ENCODE measurements at places on chromosomes 3 and 15.

DNA sequence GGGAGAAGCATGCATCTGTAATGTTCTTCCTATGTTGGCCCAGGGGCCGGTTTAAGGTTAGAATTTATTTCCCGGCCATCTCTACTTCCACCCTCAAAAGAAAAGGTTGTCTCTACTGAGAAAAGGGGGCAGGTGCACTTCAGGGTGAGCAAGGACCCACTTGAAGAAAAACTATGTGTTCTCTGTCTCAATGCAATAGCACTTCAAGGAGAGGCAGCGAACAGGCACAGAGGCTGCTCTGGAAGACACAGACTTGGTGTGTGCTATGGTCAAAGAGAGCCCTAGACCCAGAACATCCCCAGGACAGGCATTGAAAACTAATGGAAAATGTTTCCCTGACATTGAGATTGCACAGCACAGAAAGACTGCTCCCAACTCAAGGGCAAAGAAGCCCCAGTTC, 7.6 kb downstream of the MINDY4B start:
- no peak overlapping the region for H3K27ac ChIP-seq
- no peak overlapping the region for H3K4me3 ChIP-seq
- H3K27me3 ChIP-seq: no peaks in the 10 kb centered on the region

GRCh38 chr15:93895976-93896770, 335.2 kb upstream of the MCTP2 start:
- H3K27me3 ChIP-seq: no peaks in the 10 kb centered on the region
- H3K27ac ChIP-seq: no peak overlapping the region
- H3K4me3 ChIP-seq: no peak overlapping the region
- no peaks in the 10 kb centered on the region for H3K36me3 ChIP-seq
- DNase-seq: no peak
- no peaks in the 10 kb centered on the region for H3K4me1 ChIP-seq

- H3K4me3 ChIP-seq: no peak overlapping the region
- H3K4me1 ChIP-seq: peaks cover 23% of the 10 kb centered on the region
- no peak for DNase-seq
- peaks cover 48% of the 10 kb centered on the region for H3K36me3 ChIP-seq
These were observed 11.2 kb downstream of the TNFSF10 start for GRCh38 chr3:172511783-172512762.

DNA sequence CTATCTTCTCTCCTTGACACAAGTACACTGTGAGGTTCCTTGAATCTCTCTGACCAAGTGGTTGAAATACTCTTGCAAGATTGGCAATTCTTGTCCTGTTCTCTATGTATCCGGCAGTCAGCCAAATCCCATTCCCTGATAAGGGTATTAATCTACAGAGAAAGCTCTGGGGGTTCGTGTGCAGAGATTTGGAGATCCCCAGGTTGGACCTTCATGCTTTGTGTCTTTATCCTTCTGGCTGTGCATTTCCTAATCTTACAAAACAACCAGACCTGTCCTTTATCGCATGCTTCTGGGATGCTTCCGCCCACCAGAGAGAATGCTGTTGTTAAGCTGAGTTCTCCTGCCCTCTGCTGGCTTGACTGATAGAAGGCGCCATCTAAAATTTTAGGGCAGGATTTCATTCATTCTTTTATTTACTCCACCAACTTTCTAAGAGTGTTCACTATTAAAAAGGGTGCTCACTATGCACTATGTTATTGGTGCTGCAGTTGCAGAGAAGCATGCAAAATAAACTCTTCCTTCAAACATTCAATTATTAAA, 8.6 kb upstream of the SST start:
- peak; percentile 28 for DNase-seq
- no peaks in the 10 kb centered on the region for H3K27me3 ChIP-seq
- no peaks in the 10 kb centered on the region for H3K36me3 ChIP-seq
- no peak overlapping the region for H3K4me3 ChIP-seq

DNA sequence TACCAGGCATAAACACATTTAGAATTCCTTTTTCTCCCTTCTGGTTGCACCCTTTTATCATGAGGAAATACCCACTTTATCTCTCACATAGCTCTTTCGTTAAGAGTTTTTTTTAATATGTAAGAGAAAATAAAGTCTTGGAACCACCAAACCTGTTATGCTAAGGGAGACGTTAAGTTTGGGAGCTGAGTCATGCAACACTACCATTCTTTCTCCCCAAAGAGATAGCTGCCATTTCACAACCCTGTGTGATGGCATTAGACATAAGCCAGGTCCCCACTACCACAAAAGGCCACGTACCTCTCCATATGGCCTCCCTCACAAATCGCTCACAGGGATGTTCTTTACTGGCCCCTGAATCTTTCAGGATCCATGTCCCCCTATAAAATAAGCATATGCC, 7.6 kb upstream of the NIPA1 start:
- no peaks in the 10 kb centered on the region for H3K36me3 ChIP-seq
- no peak for DNase-seq
- H3K27me3 ChIP-seq: no peaks in the 10 kb centered on the region

DNA sequence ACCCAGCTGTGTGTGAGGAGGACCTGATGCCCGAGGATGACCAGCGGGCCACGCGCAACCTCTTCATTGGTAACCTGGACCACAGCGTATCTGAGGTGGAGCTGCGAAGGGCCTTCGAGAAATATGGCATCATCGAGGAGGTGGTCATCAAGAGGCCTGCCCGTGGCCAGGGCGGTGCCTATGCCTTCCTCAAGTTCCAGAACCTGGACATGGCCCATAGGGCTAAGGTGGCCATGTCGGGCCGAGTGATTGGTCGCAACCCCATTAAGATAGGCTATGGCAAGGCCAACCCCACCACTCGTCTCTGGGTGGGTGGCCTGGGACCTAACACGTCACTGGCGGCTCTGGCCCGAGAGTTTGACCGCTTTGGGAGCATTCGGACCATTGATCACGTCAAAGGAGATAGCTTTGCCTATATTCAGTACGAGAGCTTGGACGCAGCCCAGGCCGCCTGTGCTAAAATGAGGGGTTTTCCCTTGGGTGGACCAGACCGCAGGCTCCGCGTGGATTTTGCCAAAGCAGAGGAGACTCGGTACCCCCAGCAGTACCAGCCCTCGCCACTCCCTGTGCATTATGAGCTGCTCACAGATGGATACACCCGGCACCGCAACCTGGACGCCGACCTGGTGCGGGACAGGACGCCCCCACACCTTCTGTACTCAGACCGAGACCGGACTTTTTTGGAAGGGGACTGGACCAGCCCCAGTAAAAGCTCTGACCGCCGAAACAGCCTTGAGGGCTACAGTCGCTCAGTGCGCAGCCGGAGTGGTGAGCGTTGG, 1.5 kb downstream of the RBM15B start:
- no peaks in the 10 kb centered on the region for H3K27me3 ChIP-seq
- no peak for DNase-seq
- peaks cover 78% of the 10 kb centered on the region for H3K36me3 ChIP-seq
- no peak overlapping the region for H3K27ac ChIP-seq
- peak overlapping the region; percentile 58 for H3K4me3 ChIP-seq

GRCh38 chr3:161838021-161838420, 341.4 kb downstream of the OTOL1 start:
- no peak overlapping the region for H3K4me3 ChIP-seq
- no peaks in the 10 kb centered on the region for H3K27me3 ChIP-seq
- no peak for DNase-seq
- H3K36me3 ChIP-seq: no peaks in the 10 kb centered on the region
- no peak overlapping the region for H3K27ac ChIP-seq

DNA sequence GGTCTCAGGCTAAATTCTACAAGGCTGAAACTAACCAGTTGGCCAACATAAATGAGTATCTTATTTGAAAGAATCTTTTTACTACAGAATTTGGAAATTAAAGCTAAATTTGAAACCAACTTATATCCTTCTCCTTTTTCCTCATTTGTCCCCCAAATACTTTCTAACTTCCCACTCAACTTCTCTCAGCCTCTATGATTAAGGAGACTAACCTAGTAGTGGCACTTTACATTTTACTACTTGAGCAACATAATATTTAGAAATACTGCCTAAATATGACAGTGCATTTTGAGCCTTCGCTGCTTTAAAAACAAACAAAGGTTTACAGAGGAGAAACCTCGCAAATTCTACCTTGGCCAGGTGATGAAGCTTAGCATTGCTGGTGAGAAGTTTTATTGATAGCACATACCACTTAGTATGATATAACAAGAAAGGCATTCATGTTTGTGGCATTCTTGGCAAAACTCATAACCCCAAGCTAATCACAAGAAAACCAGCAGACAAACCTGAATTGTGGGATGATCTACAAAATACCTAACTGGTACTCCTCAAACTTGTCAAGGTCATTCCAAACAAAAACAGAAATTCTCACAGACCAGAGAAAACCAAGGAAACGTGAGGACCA, 432.1 kb upstream of the CFAP20DC start:
- no peaks in the 10 kb centered on the region for H3K27me3 ChIP-seq
- DNase-seq: no peak
- H3K4me3 ChIP-seq: no peak overlapping the region
- H3K36me3 ChIP-seq: no peaks in the 10 kb centered on the region

DNA sequence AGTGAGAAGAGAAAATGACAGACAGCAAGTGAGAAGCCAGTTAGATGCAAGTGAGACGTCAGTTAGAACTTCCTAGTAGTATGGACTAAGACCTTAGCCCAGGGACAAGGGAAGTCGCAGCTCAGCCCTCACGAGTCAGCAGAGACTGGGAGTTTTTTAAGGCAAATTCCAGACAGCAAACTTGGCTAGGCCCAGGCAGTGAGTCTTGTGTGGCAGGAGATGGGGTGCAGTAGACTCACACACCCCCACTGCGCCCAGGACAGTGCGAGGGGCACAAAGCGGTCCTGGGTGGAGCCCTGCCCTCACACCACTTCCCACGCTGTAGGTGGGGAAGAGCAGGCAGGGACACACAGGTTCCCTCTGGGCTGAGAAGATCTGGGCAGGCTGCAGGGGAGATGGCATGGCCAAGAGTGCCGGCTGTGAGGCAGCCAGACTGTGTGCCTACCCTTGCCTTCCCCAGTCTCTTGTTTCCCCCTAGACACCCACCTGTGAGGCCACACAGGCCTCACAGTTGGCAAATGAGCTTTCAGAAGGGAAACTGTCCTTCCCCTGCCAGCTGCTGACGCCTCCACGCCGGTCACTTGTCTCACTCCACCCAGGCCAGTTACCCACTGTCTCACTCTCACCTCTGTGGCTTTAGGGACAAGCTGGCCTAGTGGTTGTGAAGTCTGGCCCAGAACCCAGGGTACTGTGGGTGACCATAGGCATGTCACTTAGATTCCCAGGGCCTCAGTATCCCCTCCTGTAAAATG, 13.7 kb upstream of the PRKCD start:
- H3K36me3 ChIP-seq: no peaks in the 10 kb centered on the region
- H3K4me1 ChIP-seq: peaks cover 18% of the 10 kb centered on the region
- DNase-seq: no peak
- H3K4me3 ChIP-seq: no peak overlapping the region
- H3K27ac ChIP-seq: no peak overlapping the region

- no peak for DNase-seq
- H3K27ac ChIP-seq: no peak overlapping the region
- H3K27me3 ChIP-seq: no peaks in the 10 kb centered on the region
- H3K36me3 ChIP-seq: no peaks in the 10 kb centered on the region
These were observed 123.3 kb downstream of the NFKBIZ start for GRCh38 chr3:101972430-101973162.

DNA sequence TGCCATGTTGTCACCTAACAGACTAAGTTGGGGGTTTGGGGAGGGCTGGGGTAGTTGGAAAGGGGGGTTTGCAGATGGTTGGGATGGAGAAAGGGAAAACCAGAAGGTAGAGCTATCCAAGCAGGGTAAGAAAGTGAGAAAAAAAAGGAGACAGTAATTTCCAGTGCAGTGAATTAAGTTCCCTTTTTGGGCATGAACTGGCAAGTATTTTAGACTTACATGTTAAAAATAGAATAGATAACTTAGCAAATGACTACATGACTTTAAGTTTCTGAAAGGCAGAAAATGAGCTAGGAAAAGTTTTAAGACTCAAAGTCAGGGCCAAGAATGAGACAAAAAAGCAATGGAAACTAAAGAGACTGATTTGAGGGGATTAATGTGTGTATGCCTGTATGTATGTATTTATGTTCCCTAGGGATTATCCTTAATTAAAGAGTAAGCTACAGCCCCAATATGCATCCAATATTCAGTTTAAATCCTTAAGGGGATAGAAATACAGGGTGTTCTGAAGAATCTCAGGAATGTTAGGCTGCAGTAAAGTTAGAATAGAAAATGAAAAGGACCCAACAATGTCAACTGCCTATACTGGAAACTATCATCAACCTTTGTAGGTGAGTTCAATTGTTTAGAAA, 285.2 kb upstream of the MME start:
- no peaks in the 10 kb centered on the region for H3K4me1 ChIP-seq
- no peaks in the 10 kb centered on the region for H3K27me3 ChIP-seq
- H3K27ac ChIP-seq: no peak overlapping the region
- no peak overlapping the region for H3K4me3 ChIP-seq
- no peaks in the 10 kb centered on the region for H3K36me3 ChIP-seq

DNA sequence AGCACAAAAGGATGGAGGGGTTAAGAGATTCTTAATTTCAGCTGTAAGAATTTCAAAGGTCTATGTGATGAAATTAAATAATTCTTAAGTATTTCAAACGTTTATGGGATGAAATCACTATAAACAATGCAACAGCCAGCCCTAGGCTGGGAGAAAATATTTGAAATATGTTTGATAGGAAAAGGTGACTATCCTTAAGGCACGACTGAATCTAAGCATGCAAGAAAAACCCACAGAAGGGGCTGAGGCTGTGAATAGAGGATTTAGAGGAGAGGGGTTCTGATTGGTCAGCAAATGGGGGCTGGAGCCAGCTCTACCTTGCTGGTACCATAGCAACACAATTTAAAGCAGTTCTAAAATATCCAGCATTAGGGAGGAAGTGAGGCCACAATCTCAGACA, 220.8 kb upstream of the ATP10A start:
- no peak overlapping the region for H3K4me3 ChIP-seq
- no peaks in the 10 kb centered on the region for H3K27me3 ChIP-seq
- H3K4me1 ChIP-seq: peaks cover 5% of the 10 kb centered on the region
- DNase-seq: no peak

DNA sequence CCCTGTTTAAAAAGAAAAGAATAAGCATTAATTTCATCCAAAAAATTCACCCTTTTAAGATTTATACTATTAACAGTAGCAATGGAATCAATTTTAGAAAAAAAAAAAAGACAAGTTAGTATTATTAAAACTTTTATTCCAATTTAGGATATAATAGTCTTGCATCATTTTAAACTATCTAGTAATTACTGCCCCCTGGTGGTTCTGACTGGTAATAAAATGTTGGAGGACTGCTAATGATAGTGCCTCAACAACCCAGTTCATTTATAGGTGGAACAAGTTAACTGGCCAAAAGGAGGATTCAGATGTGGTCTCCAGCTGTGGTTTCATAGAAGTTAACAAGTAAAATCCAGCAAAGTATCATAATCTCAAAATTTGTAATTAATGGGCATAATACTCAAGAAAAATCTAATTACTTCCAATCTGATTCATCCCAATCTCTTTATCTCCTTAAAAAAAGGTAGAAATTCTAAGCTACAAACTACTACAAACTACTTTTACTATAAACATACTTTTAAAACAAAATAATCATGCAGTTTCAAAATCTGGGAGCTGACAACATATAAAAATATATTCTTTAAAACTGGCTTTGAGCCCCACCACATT, 30.7 kb upstream of the WDR49 start:
- no peak overlapping the region for H3K4me3 ChIP-seq
- DNase-seq: peak; percentile 27
- H3K27me3 ChIP-seq: no peaks in the 10 kb centered on the region
- no peak overlapping the region for H3K27ac ChIP-seq
- no peaks in the 10 kb centered on the region for H3K4me1 ChIP-seq
